ENCODE measurements at places on chromosomes 4 and X.

GRCh38 chr4:73170518-73171198 is 87.9 kb downstream of the ANKRD17 start:
- no peak for DNase-seq

- no peak for DNase-seq
Measured at GRCh38 chrX:120358737-120359456, 3.0 kb upstream of the ATP1B4 start.

- no peak for DNase-seq
Measured at GRCh38 chr4:81746071-81746470, 274.4 kb upstream of the RASGEF1B start.

GRCh38 chr4:161097821-161098220 is 1066.0 kb downstream of the FSTL5 start:
- DNase-seq = no peak

DNA sequence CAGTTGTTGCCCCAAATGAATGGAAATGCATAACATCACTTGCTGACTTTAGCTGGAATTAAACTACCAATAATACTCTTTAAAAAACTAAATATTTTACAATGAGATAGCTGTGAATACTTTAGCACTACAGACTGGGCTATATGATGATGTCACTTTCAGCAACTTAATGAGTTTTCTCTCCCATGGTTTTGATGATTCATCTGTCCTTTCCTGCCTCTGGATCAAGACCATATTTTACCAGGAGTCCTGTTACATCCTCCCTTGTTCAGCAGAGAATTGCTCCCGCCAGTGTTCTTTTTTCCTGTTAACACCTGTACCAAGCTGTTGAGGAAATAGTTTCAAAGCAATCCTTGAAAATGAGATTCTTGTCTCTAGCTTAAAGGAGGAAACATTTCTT is 543.0 kb downstream of the SPRY1 start:
- no peak for DNase-seq

- DNase-seq = no peak
Measured at GRCh38 chr4:6660430-6660829, 19.9 kb downstream of the MRFAP1 start.

DNA sequence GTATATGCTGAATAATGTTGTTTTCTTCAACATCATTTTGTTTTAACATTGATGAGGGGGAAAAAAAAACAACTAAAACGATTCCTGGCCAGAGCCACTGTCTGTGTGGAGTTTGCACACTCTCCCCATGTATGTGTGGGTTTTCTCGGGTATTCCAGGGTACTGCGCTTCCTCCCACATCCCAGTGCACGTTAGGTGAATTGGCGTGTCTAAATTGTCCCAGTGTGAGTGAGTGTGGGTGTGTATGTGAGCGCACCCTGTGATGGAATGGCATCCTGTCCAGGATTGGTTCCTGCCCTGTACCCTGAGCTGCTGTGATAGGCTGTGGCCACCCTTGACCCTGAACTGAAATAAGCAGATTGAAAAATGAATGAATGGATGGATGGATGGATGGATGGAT is 2.4 kb upstream of the DLG3 start:
- DNase-seq = no peak

DNA sequence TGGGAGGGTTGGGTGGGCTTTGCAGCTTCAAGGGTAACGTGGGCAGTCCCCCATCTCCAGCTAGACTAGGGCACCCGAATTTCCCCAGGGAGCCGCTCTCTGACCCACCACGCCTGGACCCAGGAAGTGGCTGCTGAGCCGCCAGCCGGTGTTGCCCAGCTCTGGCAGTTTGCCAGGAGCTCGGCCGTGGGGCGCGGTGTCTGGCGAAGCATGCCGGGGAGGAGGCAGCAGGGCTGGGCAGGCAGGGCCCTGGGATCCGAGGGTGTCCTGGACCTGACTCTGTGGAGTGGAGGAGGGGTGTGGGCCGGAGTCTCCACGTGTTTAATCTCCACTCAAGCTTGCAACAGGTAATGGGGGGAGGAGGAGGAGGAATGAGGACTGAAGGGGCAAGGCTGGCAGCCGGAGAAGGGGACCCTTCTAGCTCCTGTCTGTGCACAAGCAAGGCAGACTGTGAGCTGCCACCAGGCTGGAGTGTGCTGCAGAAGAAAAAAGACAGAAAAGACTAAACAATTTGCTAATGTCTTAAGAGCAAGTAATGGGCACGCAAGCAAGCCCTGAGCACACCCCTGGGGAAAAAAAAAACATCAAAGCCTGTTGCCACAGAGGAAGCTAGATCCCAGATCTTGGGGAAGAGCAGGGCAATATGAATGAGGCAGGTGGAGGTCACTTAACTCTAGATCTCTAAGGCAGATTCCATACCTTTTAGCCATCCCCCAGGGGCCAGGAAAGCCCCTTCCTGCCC is 2.4 kb downstream of the LONRF3 start:
- DNase-seq = no peak

DNA sequence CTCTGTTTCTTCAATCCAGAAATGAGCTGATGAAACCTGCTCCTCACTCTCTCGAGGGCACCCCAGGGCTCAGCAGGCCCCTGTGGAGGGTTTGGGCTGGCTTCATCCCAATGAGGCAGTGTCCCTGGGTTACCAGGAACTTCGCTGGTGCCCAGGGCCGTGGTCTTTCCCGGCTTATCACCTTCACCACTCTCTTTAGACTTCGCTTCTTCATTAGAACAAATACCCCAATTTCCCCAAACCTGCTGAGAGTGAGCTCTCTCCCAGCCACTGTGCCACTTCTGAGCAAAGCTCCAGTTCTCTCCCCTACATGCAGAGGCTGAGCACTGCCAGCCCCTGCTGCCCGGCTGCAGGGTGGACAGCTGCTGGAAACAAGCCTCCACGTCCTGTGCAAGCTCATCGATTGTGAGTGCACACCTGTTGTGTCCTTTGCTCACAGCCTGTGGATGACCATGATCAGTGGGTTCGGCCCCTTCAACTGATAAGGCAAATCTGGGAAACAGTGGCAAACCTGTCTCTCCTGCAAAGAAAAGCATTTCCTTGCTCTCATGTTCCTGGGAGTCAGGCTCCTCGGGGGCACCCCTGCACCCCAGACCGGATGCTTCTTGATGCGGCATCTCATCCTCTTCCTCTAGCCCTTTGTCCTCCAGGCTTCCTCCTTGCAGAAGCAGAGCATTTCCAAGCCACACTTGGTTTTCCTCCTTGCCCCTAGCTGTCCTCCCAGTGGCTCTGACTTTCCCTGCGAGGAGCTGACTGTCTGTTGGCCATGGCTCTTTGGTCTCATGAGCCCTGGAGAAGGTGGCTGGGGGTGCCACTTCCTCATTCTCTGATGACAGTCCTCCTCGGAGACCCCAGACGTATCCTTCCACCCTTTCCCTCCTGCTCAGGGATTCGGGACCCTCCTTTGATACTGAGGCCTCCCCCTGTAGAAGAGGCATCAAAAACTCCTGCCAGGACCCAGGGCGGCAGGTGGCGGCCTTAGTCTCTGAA is 28.7 kb downstream of the C4orf50 start:
- no peak for DNase-seq

- DNase-seq = no peak
Measured at GRCh38 chr4:81470456-81471297, 1.0 kb downstream of the RASGEF1B start.

- DNase-seq = no peak
Measured at GRCh38 chr4:26779674-26780073, 81.0 kb upstream of the STIM2 start.

DNA sequence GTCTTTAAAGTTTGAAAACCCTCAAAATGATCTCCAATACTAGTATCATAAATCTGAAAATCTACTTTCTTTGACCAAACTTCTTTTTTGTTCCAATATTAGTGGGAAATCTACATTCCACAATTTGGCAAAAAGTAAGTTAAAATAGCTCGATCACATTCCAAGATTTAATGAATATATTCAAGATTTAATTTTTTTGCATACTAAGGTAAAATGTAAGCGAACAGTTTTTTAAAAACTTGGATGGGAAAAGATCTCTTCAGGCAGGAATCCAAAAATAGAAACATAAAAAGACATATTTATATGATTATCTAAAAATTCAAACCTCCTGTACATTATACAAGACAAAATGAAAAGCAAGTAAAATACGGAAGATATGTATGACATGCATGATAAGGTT is 31.2 kb downstream of the CNOT6L start:
- no peak for DNase-seq

DNA sequence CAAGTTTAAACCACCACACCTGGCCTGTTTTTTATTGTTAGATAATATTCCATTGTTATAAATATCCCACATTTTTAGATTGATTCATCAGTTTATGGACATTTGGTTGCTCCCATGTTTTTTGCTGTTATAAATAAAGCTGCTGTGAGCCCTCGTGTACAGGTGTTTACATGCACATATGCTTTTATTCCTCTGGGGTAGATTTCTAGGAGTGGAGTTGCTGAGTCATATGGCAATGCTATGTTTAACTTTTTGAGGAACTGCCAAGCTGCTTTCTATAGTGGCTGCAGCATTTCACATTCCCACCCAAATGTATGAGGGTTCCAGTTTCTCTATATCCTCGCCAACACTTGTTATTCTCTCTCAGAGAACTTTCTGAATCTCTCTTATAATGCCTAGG is 90.5 kb downstream of the TBL1X start:
- no peak for DNase-seq

GRCh38 chrX:18309401-18309800 is 45.1 kb downstream of the SCML2 start:
- DNase-seq = no peak

DNA sequence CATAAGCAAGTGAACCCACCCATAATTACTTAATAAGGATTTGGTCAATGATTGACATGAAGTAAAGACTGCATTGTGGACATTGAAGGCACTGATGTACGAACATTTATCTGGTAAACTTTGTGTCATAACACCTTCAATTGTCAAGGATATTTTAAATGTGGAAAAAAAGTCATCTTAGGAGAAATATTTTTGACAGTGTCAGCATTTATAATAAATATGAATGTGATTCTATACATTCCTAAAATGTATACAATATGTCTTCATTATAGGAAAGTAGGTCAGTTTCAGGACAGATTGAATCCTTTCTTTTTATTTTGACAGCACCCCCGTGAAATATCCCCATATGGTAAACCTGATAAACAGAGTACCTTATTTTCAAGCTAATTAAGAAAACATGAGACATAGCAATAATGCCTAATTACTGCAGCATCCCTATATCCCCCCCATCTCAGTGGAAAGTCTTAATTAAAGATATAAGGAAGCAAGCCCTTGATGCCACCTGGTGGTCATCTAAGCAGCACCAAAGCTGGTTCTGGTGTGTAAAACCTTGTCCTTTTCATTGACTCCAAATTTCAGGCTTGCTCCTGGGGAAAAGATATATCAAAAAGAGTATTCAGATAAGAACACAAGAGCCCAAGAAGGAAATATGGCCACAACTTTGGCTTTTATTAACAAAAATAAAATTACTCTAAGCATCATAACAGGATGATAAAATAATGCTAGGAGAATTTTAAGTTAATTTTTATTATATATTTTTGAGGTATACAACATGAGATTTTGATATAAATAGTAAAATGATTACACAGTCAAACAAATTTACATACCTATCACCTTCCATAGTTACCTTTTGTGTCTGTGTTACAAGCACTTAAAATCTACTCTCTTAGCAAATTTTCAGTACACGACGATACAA is 379.7 kb downstream of the TLL1 start:
- DNase-seq = no peak

DNA sequence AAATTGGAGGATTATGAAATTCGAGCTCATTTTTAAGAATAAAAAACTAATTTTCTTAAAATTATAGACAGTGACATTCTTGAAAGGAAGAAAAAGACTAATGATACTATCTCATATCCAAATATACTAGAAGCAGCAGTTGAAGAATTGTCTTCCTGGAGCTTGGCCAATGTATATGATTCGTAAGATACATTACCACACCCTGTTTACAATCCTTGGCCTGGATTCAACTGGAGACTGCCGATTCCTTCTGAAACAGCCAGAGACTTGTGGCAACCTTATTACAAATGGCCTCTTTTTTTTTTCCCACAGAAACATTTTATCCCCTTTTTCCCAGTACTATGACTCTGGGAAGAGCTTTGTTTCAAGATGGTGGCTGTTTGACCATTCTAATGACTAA is 571.2 kb upstream of the FAT1 start:
- no peak for DNase-seq

GRCh38 chrX:26914232-26914631 is 548.9 kb downstream of the PPP4R3C start:
- DNase-seq = no peak

DNA sequence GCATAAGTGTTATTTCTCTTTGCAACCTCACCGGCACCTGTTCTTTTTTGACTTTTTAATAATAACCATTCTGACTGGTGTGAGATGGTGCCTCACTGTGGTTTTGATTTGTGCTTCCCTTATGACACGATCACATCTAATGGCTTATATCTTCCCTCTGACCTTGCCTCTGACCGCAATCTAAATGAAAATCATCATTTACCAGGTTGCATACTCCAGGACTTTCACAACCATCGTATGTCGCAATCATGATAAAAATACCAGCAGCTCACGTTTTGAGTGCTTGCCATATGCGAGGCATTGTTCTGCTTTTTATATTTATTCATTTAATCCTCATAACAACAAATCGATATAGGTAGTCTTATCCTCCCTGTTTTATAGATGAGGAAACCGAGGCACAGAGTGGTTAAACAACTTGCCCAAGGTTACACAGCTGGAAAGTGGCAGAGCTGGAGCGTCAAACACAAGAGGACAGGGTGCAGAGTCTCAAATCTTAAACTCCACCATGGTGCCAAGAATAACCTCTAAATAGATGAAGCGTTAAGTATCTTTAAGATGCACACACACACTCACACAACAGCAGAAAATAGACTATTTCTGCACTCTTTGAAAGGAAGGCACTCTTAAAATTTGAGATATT is 102.2 kb downstream of the SEL1L3 start:
- no peak for DNase-seq

- DNase-seq = no peak
Measured at GRCh38 chr4:139853309-139853708, 187.7 kb downstream of the MGST2 start.

DNA sequence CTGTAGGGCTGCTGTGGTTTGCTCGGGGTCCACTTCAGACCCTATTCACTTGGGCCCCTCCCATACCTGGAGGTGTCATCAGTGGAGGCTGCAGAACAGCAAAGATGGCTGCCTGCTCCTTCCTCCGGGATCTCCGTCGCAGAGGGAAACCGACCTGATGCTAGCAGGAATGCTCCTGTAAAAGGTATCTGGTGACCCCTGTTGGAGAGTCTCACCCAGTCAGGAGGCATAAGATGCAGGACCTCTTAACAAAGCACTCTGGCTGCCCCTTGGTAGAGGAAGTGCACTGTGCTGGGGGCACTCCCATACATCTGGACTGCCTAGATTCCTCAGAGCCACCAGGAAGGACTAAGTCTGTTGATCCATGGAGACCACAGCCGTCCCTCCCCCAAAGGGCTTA is 296.9 kb downstream of the GRID2 start:
- no peak for DNase-seq

DNA sequence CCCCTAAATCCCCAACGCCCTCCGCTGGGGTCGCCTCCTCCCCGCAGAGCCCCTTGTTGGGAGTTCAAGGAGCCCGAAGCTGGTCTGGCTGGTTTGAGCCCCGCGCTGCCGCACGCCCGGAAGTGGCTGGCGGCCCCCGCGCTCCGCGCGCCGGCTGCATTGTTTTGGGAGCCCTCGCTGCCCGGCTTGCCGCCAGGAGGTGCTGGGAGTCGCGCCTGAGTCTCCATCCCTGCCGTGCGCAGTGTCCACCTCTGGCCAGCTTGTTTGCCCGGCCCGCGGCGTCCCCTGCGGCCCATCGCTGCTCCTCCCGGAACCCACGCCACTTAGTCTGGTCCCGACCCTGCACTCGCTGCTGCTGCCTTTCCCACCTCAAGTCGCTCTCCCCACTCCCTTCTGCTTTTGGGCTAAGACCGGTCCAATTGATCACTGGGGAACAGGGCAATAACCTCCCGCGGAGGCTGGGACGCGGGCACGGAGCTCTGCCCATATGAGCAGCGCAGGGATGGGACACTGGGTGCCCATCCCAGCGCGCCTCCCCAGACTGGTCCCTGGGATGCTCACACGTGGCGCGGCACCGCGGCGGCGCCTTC is 2.2 kb upstream of the SFRP2 start:
- DNase-seq = no peak
